ENCODE measurements at places on chromosomes 2 and 18.

DNA sequence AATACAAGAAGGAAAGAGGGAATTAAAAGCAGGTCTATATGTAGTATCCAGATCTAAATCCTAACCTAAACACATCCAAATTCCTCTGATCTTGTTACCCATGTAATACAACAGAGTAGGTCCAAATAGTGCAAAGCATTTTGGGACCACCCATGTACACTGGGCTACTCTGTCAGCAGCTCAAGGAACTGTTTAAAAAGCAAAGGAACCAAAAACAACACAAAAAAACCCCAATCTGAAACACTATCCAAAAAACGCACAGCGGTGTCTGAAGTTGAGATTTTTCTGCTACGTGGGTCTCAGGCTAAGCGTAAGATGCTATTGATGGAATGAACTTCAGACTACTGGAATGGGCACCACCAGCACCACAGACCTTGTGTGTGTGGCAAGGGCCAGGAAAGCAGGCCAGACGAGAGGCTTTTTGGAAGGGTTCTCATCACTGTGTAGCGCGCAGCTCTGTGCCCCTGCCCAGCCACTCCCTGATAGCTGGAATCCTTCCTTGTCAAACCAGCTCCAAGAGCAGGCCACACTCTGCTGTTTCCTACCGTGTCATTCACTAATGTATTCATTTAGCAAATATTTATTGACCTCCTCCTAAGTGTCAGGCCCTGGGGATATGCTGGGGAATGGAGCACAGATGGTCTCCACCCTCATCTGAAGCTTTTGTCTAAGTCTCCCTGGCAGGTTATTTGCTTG is 101.4 kb downstream of the COLEC12 start:
- no peak for DNase-seq

DNA sequence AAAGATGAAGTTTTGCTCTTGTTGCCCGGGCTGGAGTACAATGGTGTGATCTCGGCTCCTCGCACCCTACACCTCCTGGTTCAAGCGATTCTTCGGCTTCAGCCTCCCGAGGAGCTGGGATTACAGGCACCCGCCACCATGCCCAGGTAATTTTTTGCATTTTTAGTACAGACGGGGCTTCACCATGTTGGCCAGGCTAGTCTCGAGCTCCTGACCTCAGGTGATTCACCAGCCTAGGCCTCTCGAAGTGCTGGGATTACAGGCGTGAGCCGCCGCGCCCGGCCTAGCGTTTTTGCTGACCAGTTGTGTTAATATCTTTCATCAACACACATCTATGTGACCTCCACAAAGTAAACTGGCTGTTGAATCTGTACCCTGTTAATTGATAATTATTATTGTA is 49.4 kb upstream of the KLHL14 start:
- DNase-seq: no peak

GRCh38 chr2:240169486-240170353 is 29.3 kb upstream of the OTOS start:
- no peak for DNase-seq

DNA sequence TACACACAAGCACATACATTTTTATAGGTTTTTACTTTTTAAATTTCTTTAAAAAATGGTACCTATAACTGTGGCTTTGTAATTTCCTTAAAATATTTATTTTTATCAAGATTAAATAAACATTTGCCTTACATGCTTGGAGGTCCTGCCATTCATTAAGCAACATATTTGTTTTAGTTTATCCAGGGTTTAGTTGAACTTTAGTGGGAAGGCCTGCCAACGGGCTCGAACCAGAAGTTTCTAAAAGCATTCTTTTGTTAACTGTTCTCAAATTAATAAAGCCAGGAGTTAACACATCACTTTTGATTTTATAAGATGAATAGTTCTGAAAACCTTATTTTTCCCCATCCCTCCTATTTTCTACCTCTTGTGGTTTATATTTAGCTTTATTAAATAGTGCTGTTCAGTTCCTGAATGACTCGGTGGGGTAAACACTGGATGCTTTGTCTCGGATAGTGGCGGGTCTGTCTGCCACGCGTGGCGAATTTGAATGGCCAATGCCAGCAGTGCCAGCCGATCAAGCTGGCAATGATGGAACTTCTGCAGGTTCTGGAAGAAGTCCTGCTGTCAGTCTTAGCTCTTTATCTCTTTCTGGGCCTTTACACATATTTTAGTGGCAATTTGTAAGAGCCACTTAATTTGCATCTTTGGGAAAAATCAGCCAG is 32.2 kb downstream of the SH3YL1 start:
- DNase-seq: no peak
